ENCODE measurements at places on chromosomes 2 and 18.

- no peak for DNase-seq
Measured at GRCh38 chr2:98343285-98343684, 3.0 kb upstream of the CNGA3 start.

GRCh38 chr2:26572591-26572990 lies 68.6 kb downstream of the CIB4 start:
- DNase-seq: no peak

- no peak for DNase-seq
Measured at GRCh38 chr18:59689756-59690155, 7.5 kb downstream of the CCBE1 start.

DNA sequence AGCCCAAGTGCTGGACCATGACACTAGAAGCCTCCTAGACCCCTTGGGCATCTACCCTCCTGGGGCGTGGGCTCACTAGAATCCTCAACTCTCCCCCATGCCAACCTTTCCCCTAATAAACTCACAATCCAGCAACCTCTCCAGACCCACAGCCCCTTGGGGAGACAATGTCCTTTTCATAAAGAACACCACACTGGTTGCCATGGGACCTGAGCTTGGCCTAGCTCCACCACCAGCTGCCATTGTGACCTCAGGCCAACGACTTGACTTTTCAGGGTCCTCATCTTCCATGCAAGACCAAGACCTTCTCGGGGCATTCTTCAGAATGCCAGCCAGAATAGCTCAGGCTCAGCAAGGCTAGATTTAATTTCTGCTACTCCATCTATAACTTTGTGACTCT lies 128.1 kb upstream of the NPAS2 start:
- no peak for DNase-seq

DNA sequence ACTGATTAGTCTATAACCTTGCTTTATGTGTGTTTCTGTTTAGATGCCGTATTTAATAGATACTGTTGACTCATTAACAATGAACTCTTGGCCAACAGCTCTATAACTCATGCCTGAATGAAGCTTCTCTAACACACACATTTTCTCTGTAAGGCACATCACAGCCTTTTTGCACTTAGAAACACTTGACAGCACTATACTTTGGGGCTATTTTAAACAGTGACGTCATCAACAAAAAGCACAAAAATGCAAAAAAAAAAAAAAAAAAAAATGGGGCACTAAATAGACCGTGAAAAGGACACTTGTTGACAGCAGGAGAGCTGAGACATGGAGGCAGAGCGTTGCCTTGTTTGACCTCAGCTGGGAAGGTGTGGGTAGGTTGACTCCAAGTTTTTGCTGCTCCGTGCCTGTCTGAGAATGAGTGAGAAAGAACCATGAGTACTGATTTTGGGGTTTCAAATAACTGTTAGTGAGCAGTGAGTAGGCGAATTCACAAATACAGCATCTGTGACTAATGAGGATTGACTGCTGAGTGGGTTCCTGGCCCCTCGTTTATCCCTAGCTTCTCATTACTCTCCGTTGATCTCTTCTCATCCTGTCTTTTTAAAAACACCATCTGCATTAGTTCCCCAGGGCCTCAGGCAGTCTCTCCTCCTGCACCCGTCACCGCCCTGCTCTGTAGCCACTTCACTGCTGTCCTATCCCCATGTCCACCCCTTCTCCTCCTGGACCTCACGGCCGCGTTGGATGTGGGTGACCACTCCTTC lies 24.4 kb downstream of the SPP2 start:
- DNase-seq: no peak

DNA sequence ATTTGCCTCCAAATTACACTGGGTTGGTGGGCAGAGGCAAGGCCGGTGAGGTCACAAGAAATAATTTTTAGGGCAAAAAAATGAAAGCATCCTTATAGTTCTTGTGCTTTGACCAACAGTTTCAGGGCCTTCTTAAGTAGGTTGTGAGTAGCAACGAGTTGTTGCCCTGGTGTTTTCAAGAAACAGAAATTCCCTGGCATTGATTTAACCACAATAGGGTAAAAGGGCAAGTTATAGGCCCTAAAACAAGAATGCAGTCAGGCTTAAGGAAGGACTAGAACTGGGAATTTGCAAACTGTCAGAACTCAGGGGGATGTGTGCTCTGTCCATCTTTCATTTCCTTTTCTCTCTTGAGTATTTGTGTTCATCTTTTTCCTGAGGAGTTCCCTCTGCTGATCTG lies 46.1 kb upstream of the STPG4 start:
- DNase-seq: no peak

GRCh38 chr2:170711774-170712652 lies 3.1 kb upstream of the SP5 start:
- DNase-seq: no peak

GRCh38 chr2:129055242-129055641 lies 736.6 kb upstream of the HS6ST1 start:
- no peak for DNase-seq
